ENCODE measurements at places on chromosomes 2 and 18. TPM values are rescaled to one million over a fixed set of nuclear protein-coding genes. Genes with fewer than 3 reads are reported as not detected.
A peak's percentile ranks its signal among the peaks of the same experiment; 100 is the strongest.

Gene CFAP53
- 0.43 TPM for total RNA-seq

Gene IL37
- total RNA-seq, result not detected

Gene UGT1A3
- total RNA-seq, result not detected

Gene FAM228A
- total RNA-seq, result 0.26 TPM

Gene UGT1A8
- total RNA-seq, result not detected

Gene CD28
- 167 TPM for total RNA-seq

Gene HNRNPA3
- 340 TPM for total RNA-seq

Gene KLHL30
- total RNA-seq, result not detected

Gene SLC35G4
- not detected for total RNA-seq

Gene DUSP11
- 24.4 TPM for total RNA-seq

GRCh38 chr2:100862081-100862480, 42.1 kb downstream of the NPAS2 start:
- no peak for DNase-seq

- DNase-seq, result no peak
Measured at GRCh38 chr2:54388076-54388475, 68.1 kb upstream of the SPTBN1 start.

DNA sequence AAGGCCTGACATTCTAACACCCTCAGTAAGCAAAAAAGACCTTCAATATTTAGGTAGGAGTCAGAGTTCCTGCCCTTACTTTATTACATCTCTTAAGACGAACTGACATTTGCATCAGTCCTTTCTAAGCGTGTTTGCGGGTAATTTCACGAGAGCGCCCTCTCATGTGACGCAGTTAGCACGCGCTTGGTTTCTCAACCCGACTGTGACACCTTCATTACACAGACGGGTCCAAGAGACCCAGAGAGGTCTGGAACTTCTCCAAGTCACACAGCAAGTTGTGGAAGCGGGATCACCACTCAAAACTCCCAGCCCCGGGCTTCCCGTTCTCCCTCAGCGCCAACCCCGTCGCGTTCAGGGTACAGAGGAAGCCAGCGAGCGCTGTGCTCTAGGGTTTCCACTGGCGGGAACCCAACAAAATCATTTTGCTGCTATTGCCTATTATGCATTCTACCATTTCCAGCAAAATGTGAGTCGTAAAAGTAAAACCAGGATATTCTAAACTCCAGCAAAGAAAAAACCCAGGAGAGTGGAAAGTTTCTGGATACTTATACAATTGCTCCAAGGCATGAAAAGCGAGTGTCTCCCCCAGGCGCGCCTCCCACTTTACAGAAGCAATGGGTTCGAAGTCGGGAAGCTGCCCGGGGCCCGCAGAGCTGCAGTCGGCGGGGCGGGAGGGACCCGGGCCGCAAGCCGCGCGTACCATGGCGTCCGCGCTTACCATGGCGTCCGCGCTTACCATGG, 601 bp downstream of the ENOSF1 start:
- peak; percentile 87 for DNase-seq

DNA sequence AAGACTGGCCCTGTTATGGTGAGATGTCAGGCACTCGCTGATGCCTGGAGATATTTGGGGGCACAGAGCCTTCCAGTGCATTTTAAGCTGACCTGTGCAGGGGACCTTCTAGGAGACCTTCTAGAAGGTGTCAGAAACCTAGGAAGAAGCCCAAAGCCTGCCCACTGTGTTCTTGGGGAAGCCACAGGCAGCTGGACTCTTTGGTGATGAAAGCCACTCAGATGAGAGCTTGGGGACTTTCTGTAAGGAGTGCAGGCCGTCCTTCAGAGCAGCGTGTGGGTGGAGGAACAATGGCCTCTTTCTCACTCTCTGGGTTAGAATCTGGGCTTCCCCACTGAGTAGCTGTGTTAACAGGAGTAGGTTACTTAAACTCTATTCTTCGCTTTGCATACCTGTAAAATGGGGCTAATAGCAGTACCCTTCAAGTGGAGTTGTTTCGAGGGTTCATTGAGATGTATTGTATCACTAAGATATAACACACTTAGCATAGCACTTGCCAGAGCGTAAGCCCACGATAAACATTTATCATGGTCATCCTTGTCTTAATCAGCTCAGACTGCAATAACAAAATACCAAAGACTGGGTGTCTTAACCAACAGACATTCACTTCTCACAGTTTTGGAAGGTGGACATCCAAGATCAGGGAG, 322.3 kb upstream of the EPAS1 start:
- no peak for DNase-seq

- no peak for DNase-seq
Measured at GRCh38 chr2:180609626-180610340, 370.6 kb upstream of the UBE2E3 start.

- DNase-seq, result no peak
Measured at GRCh38 chr18:57930476-57930875, 113.5 kb upstream of the NEDD4L start.

DNA sequence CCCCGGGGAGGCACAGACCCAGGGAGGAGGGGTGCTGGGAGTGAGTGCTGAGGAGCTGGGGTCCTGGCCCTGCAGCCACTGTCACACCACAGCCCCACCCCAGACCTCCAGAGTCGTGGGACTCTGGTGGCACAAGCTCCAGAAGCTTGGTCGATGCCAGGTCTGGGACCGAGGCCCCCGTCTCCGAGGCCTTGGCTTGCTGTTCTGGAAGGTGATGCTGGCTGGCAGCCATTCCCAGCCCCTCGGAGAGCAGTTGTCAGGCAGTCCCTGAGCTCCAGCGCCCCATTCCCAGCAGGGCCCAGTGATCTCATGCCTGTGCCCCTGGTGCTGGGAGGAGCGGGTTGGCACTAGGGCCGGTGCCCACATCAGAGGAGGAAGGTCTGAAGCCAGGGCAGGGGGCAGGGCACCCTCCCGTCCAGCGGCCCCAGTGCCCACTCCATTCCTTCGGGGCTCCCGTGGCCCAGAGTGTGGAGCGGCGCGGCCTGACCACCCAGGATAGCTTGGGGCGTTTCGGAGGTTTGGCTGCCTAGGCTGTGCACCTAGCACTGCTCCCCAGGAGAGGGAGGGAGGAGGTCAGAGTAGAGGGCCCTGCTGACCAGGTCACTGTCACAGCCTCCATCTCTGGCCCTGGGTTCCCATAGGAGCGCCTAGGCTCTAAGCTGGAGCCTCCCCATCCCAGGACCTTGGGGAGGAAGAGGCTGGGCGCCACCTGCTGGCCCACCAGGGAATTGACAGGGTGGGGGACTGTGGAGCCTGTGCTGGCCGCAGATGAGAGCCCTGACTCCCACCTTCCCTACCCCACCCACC, 16.8 kb upstream of the ALPI start:
- peak; percentile 54 for DNase-seq

DNA sequence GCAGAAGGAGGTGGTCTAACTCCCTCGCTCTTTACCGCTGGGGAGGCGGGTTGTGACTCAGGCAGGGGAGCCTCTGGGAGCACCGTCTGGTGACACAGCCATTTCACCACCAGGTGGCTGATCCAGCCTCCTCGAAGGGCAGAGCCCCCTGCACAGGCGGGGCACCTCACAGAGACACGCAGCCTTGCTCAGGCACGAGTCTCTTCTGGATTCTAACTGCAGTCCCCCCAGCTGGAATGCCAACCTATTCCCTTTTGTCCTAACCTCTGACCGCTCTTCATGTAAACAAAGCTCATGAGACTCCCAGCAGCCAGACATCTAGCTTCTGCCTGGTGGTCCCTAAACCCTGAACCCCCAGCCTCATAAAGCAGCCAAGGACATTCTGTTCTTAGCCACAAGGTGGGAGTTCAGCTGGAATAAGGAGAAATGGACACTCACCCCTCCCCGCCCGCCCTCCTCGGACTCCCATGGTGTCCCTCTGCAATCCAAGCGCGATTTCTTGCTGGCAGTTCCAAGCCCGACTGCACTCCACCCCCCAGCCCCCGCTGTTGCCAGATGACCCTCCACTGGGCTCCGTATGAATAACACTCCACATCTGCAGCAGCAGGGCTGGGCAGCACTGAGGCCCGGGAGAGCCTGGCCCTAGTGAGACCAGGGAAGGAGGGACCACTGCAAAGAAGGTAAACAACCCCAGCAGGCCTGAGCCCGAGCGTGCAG, 84.3 kb downstream of the TNS1 start:
- no peak for DNase-seq

GRCh38 chr2:240906141-240906910, at the start of gene CROCC2:
CROCC2 (plus strand) TSS chr2:240906336; CDS start chr2:240906514, 178 bp downstream.
- DNase-seq, result no peak

- no peak for DNase-seq
Measured at GRCh38 chr18:7908681-7909299, 341.7 kb downstream of the PTPRM start.
